ENCODE measurements at places on chromosomes 1 and 21. TPM values are rescaled to one million over a fixed set of nuclear protein-coding genes. Genes with fewer than 3 reads are reported as not detected.

Gene SPRTN
- total RNA-seq: 17.4 TPM

Gene GPR161
- 12.9 TPM for total RNA-seq

Gene DPT
- total RNA-seq: not detected

Gene AGMAT
- total RNA-seq: 1.8 TPM

Gene FAM167B
- total RNA-seq: 0.50 TPM

Gene C2CD2
- 34.4 TPM for total RNA-seq
